Renal cortical epithelial cell (primary cell): ENCODE measurements at places on chromosomes 12 and 14. TPM values are rescaled to one million over a fixed set of nuclear protein-coding genes. Genes with fewer than 3 reads are reported as not detected.

DNA sequence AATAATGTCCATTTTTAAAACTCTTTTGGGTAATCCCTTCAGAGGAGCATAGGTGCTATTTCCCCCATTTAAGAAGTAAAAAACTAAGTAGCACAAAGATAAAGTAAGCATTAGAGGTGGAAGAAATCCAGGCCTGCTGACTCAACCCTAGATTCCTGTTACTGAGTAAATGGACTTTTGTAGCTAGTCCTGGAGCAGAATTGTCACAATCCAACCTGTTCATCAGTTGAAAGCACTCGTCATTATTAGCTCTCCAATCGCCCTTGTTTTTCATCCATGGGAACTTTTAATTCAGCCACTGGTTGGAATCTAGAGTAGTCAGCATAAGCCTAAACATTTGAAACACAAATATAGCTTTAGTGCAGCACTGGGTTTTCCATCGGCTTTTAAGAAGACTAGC, 139.5 kb upstream of the AMIGO2 start:
- DNase-seq = peak; percentile 68

DNA sequence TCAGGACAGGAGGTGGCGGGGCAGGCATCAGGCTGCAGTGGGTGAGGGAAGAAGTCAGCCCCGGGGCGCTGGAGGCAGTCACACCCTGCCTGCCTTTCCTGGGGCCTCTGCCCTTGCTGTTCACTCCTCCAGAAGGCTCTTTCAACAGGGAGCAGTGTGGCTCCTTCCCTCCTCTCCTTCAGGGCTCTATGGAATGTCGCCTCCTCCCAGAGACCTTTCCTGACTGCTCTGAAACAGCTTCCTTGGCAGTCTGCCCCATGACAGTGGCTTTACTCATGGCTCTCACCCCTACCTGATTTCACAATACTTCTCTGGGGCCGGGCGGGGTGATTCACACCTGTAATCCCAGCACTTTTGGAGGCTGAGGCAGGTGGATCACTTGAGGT, 7.1 kb downstream of the RHOF start:
- DNase-seq = peak; percentile 97

DNA sequence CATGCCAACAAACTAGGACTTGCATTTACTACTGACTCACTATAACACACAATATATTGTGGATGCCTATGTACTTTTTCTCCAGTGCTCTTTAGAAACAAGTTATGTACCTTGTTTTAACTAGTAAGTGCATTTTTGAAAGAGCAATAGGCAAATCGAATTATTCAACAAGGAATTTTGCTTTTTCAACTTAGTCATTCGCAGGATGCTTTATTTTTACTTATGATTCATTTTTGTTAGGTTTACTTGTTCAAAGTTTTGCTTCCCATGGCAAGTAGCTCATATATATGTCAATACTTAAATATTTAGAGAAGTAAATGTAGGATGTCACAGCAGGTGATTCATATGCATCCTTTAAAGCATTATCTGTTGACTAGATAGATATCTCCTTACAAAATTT, 149.8 kb downstream of the PELI2 start:
- no peak for DNase-seq

DNA sequence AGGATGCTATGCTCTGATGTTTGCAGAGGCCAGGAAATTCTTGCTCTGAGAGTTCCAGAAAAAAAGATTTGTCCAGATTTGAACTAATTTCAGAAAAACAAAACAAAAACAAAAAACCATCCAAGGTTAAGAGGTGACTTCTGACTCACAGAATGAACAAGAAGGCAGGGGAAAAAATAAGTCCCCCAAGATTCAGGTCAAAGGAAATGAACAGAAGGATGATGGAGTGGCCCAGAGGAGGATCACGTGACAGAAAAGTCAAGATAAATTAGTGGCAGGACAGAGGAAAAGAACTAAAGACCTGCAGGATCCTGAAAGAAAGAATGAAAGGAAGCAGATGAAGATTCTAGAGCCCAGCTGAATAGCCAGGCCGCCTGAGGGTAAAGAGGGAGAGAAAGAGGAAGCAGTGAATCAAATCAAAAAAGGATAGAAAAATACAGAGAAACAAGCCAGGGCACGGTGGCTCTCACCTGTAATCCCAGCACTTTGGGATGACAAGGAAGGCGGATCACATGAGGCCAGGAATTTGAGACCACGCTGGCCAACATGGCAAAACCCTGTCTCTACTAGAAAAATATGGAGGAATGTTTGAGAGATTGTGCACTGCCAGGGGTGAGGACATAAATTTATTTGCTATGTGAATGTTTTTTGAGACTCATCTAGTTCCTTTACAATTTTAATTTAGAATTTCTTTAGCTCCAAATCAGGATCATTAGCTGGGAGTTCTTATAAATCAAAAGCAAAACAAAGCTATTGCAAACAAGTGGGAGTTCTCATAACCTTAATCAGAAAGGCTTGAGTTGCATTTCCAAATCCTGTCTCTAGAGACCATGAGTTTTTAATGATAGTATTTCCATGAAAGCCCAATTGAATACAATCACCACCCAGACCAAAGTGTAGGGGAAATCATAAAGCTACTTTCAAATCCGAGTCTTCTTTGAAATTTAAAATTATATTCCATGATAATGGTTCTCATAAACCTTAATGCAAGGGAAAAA, 217.1 kb upstream of the PLEKHG7 start:
- no peak for DNase-seq

DNA sequence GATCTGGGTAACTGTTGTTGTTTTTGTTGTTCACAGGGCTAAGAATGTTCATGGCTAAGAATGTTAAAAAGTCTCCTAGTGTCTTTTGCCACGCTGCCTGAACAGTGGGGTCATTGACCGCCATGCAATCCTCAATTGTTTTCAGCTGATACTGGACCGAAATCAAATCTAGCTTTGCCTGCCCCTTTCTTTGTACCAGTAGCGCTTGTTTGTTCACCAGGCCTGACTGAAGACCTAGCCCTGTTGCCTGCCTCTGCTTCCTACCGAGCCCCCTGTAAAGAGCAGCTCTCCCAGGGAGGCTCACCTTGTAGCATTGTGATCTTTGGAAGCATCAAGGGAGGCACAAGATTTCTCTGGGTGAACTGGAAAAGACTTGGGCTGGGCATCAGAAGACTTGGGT, 6.7 kb downstream of the PSEN1 start:
- DNase-seq = peak; percentile 40

- no peak for DNase-seq
Observed at GRCh38 chr12:117069926-117070900, 29.0 kb downstream of the TESC start.

DNA sequence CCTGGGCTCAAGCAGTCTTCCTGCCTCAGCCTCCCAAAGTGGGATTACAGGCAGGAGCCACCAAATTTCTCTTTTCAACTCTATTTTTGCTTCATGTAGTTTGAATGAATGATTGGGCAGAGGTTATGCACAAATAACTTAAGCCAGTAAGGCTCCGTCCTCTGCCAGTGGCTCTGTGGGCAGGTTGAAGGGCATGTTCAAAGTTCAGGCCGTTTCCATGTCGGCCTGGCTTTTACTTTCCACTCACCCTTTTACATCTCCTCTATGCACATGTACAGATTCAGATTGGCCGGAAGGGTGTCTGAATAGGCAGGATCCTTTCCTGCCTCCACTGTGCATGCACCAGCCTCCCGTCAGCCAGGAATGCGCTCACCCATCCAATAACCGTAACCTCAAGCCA, 132.3 kb downstream of the EML1 start:
- DNase-seq = no peak

DNA sequence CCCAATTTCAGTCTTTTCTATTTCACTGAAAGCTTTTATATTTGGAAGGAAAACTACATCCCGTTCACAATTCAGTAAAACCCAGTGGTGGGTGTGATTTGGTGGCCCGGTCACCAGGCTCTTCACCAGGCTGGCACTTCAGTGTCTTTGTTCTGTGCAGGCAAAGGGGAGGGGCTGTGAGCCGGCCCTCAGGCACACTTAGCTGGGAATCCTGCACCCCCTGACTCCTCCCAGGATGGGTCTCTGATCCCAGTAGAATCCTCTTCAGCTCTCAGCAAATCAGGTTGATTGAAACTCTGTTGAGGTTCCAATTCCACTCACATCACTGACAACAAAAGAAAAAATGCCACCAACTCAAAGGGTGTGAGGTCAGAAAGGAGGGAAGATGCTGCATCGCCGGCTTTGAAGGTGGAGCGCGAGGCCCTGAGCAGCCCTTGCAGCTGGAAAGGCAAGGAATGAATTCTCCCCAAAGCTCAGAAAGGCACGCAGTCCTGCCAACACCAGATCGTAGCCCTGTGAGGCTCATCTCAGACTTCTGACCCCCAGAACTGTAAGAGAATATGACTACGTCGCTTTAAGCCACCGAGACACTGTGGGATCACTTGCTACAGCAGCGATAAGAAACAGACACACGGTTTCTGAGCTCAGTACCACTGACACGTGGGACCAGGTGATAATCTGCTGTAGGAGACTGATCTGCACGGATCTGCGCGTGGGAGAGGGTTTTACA, 166.6 kb downstream of the PIWIL1 start:
- DNase-seq = no peak

DNA sequence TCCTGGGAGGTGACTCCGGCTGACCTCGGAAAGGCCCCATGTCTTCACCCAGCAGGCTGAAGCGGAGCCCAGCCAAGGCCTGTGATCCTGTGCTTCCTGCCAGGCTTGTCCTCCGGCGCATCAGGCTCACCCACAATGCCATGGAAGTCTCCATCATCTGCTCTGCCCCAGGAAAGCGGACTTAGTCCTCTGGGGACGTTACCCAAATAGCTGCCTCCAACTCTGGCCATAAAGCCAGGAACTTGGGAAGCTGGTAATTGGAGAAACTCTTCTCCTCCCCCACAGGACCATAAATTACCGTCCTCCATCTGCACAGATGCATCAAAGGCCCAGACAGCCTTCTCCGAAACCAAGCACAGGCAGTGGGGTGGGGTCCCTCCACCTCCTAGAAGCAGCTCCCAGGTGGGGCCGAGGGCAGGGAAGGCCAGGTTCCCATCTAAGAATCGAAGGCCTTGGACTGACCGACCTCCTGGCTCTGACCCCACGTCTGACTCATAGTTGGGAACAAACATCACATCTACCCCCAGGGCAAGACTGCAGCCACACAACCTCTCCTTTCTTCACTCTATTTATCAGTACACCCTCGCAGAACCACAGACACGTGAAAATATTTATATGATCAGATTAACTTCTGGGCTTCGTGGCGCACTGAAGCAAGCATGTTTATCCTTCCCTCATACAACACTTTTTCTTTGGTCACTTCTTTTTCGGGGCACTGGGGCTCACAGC, 56.4 kb downstream of the PITPNM2 start:
- peak; percentile 76 for DNase-seq

GRCh38 chr12:97701901-97702300, 239.3 kb downstream of the RMST start:
- DNase-seq = no peak

GRCh38 chr12:94284859-94285258, 136.5 kb downstream of the PLXNC1 start:
- no peak for DNase-seq

DNA sequence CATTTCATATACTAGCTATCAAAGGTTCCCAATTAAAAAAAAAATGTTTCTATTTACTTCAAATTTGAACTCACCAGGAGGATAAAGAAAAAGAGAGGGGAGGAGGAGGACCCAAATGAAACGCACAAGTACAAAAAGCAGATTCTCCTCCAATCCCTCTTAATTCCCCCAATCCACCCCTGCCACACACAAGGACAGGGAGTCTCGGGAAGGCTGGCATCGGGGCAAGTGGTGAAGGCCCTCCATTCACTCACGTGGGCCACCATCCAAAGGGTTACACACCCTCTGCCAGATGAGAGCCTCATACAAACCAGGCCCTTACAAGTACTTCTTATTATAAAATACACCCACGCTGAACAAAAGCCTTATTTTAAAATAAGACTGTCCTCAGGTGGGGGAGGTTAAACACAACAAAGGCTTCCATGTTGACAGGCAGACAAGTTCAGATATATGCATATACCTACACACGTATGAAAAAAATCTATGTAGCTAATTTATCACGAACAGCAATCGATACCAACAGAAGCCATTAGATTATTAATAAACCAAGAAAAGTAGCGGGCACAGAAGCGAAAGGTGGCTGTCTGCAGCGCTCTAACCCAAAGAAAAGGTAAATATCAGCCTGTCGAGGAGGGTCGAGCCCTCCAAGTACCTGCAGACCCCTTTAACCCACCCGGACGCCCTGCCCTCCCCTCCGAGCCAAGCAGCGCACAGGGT, 1.5 kb downstream of the ATP2B1 start:
- DNase-seq = peak; percentile 30

DNA sequence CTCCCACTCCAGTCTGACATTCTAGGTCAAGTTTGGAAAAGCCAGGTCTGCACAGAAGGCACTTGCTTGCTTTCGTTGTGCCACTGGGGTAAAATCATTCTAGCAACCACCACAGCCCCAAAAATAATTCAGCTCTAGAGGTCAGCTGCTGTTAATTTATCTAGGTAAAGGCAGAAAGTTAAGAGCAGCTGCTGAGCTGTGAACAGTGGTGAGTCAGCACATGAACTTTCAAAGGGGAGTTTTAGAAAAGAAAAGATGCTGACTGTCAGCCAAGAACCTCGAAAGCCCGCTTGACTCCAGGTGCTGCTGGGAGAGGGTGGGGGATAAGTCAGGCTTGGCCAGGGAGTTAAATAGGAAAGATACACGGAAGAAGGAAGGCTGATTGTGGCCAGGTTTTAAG, 12.7 kb downstream of the CCDC197 start:
- peak; percentile 91 for DNase-seq

DNA sequence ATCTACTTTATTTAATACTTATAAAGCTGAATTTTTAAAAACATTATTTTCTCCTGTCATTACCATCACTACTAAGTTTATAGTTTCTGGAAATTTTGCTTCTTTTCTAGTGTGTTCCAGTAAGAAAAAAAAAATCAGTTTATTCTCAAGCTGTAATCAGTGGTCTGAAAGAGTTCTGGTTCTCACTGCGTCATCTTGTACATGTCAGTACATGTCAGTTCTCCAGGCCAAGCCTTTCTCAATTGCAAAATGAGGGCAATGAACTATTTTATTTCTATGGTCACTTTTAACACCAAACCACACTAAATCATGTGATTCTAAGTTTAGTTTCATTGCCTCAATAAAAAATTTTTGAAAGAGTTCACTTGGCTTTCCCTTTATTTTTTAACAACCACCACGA, 468.9 kb upstream of the LRFN5 start:
- DNase-seq = no peak

DNA sequence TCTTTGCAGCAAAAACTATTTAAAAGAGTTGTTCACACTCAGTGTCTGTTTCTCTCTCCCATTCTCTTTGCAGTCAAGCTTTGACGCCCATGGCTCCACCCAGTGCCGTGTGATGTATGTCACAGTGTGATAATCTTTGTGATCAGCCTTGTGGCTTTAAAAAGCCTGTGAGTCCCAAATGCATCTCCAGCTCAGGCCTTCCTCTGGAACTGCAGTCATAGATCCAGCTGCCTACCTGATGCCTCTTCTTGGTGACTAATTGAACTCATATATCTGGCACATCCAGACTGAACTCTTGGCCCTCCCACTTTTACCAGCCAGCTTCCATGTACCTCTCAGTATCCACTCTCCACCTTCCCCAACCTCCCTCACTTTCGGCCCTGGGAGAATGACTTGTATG, 182.8 kb upstream of the ARHGAP5 start:
- no peak for DNase-seq

Gene RD3L
- total RNA-seq = not detected in 2 replicates

Gene C14orf93
- 6.3 and 16.2 TPM in 2 replicates for total RNA-seq

Gene VPS33A
- 20.1 and 32.0 TPM in 2 replicates for total RNA-seq

Gene AQP6
- total RNA-seq = not detected in 2 replicates

Gene PSMA3
- total RNA-seq = 136 and 142 TPM in 2 replicates

Gene LHX5
- 0.35 TPM in 1 of 2 replicates, not detected in the other for total RNA-seq
